ENCODE measurements at places on chromosomes 11 and 22. TPM values are rescaled to one million over a fixed set of nuclear protein-coding genes. Genes with fewer than 3 reads are reported as not detected.

The OR51A4 gene
- total RNA-seq = not detected

The SCGB1D2 gene
- not detected for total RNA-seq

The AAMDC gene
- total RNA-seq = 17.3 TPM

The C11orf42 gene
- total RNA-seq = not detected

The ELF5 gene
- total RNA-seq = not detected

The NLRP14 gene
- total RNA-seq = under 0.01 TPM

The C22orf42 gene
- not detected for total RNA-seq

The TRIM49 gene
- total RNA-seq = not detected

The KRTAP5-8 gene
- total RNA-seq = not detected

All from epithelial cell of alveolus of lung (primary cell).